ENCODE measurements at places on chromosomes 16 and 17.

DNA sequence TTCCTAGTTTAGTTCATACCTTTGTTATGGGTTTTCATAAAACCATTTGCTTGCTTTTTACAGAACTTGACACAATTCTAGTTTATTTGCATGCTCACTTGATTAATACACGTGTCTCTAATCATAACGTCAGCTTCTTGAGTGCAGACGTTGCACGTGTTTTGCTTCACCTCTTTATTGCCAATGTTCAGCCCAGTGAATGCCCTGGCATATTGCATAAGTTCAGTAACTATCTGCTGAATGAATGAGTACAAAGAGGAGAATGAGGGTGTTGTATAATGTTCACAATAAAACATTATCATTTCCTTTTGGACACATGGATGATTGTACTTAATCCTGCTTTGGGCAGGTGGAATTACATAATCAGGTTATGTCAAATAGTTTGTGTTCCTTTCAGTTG is 519.8 kb downstream of the HS3ST4 start:
- no peak for DNase-seq

GRCh38 chr17:49576088-49576916 is 631 bp downstream of the NXPH3 start:
- peak; percentile 34 for DNase-seq

DNA sequence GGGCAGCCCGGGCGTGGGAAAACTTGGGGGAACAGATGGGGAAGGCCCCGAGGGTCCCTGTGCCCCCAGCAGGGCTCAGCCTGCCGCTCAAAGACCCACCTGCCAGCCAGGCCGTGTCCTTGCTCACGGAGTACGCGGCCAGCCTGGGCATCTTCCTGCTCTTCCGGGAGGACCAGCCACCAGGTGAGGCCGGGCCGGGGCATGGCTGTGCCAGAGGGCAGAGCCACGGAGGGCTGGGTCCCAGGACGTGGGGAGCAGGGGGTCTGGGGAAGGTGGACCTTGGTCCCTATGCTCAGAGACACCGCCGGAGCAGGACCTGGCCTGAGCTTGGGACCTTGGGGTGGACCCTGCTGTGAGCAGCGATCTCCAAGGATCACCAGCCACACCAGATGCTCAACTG is 509 bp downstream of the ADAD2 start:
- DNase-seq: no peak

GRCh38 chr16:15542261-15542660 is 100.7 kb downstream of the MARF1 start:
- DNase-seq: no peak

DNA sequence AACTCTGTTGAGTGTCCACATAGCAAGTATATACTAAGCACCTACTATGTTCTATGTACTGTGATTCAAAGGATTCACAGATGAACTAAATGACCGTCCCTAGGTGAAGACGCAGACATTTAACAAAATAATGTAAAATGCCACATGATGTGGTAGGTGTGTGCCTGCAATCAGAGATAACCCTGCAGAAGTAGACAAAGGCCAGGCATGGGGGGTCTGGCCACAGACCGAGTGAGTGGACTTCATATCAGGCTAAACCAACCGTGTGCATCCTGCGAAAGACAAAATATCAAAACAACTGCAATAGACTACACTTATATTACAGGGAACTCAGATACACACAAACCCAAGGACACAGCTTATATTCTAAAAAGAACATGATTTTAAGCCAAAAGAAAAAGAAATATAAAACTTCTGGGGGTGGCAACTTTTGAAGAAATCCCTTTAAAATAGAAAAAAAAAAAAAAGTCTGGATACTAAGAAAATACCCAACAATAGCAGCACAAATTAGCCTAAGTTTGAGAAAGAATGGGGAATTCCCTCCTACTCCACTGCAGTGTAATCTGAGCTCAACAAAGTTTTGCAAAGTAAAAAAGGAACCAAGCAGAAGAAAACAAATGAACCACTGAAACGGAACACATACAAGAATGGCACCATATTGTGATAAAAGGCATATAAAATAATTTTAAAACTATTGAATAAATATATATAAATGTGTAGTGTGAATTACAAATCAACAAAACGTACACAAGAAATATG is 12.3 kb downstream of the HSDL1 start:
- DNase-seq: no peak

- DNase-seq: peak; percentile 64
Observed at GRCh38 chr16:3983081-3983520, 102.6 kb upstream of the CREBBP start.

DNA sequence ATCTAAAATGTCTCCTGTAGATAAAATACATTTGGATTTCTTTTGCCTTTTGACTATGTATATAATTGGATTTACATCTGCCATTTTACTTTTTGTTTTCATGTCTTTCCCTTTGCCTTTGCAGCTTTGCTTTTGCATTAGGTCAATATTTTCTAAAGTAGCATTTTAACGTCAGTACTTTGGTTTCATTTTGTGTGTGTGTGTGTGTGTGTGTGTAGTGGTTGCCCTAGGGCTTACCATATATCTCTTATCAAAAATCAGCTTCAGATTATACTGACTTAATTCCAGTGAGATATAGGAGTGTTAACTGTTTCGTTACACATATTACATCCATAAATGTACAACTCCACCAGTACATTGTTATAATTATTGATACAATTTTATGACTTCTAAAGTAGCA is 26.1 kb downstream of the AKTIP start:
- no peak for DNase-seq

DNA sequence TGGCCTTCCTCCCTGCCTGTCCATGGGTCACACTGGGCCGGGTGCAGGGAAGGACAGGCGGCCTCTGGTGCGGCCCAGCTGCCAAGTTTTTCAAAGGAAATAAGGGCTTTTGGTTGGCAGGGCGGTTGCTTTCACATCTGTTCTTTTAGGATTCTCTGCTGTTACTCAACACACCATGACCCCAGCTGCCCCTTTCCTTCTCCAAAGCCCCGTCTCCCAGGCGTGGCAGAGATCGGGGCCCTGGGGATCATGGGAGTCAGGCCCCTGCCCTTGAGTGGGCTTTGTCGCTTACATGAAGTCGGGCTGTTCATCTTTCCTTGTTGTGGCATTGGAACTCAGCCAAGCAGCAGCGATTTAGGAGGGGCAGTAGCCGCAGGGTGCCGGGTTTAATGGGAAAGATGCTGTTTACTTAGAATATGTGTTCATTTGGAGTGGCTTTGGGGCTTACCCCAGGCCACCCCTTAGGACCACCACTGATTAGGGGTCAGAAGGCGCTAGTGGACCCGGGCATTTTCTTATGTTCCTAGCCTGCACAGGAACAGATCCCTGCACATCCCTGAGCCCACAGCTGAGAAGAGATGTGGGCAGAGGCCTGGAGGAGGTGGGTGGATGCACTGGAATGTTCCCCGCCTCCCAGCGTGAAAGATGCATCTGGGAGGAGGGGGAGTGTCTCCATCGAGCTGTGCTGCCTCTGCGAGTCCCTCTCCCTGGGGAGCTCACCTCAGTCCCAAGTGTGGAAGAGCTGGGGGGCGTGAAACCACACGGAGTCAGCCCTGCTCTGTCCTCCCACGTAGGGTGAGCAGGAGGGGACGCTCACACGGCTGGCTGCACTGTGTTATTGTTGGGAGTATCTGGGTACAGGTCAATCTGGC is 6.8 kb upstream of the ADCY7 start:
- peak; percentile 46 for DNase-seq

DNA sequence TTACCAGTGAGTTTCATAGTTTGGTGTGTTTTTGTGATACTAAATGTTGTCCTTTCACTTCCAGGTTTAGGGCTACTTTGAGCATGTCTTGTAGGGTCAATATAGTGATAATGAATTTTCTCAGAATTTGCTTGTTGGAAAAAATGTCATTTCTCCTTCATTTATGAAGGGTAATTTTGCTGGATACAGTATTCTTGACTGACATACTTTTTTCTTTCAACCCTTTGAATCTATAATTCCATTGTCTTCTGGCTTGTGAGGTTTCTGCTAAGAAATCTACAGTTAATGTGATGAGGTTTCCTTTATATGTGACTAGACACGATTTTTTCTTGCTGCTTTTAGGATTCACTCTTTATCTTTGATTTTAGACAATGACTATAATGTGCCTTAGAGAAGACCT is 219.3 kb downstream of the BCAS3 start:
- no peak for DNase-seq

DNA sequence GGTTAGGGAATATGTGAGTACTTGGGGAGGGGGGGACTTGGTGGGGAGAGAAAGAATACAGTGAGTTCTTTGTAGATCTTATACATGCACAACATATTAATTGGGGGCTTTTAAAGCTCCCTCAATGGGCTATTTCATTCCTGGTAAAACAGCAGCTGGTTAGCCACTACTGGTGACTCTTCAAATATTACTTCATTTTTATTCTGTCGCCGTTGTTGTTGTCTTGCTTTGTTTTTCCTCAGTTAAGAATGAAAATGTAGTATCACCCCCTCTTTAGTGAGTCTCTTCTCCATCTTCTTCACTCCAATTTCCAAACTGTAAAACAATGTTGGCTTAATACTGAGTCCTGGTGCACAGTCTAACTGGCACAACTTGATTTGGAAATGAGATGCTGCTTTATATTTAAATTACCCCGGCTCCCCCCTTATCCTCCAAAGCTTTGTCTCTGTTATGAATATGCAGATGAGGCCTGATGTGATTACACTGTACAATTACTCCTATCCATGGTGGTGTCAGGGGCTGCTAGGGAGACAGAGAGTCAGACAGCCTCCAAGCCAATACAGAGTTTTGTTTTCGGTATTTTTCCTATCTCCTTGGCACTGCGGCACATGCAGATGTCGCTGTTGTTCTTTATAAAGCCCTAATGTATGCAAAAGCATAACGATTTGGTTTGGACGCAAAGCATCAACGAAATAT is 256.9 kb upstream of the PMFBP1 start:
- DNase-seq: no peak

DNA sequence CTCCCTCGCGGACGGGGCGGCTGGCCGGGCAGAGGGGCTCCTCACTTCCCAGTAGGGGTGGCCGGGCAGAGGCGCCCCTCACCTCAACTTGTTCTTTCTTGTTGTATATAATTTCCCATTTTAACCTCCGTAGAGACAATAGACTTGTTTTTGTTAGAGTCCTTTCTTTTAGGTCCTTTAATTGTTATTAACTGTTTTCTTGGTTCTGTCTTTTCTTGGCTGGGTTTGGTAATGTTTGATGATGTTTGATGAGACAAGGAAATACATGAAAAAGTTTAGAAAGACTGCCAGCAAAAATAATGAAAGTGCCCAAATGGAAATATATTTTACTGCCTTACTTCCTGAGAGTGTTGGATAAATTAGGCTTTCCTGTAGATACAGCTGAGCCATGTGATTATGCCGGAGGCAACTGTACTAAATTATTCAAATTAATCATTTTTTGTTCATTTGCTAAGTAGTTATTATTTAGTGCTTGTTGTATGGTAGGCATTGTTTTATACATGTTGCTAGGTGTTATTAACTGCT is 30.9 kb downstream of the PRPSAP2 start:
- no peak for DNase-seq

DNA sequence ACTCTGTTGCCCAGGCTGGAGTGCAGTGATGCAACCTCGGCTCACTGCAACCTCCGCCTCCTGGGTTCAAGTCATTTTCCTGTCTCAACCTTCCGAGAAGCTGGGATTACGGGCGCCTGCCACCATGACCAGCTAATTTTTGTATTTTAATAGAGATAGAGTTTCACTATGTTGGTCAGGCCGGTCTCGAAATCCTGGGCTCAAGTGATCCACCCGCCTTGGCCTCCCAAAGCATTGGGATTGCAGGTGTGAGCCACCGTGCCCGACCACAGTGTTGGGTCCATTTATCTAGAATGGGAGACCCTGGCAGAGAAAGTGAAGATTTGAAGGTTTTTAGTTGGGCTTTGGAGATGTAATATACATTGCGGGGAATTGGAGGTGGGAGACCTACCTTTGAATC is 70.1 kb downstream of the SNX29 start:
- DNase-seq: no peak

GRCh38 chr17:27351759-27352158 is 57.8 kb downstream of the WSB1 start:
- peak; percentile 76 for DNase-seq

DNA sequence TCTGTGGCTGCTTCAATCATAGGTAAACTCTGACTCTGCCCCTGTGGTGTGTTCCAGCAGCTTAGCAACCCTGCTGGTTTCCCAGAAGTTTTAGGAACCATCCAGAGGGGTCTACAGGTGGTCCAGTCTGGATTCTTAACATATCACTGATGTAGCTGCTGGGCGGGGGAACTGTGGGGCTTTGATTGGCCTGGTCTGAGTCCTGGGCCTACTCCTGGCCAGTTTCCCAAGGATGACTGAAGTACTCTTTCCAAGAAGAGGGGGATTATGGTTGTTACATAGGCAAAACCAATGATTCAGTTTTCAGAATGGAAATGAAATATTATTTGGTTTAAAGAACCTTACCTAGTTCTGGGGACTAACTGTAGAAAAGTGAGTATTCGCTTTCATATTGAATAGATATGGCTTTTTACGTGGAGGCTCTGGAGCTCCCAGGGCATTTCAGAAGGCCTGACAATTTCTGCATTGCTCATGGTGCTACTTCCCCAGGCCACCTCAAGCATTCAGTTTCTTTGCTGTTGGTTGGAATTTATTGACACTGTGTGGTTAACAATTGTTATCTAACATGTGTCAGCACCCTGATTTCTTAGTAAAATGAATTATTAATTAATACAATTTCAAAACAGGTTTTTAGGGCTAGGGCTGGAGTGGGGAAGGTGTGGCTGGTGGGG is 38.4 kb downstream of the EPN2 start:
- peak; percentile 23 for DNase-seq

DNA sequence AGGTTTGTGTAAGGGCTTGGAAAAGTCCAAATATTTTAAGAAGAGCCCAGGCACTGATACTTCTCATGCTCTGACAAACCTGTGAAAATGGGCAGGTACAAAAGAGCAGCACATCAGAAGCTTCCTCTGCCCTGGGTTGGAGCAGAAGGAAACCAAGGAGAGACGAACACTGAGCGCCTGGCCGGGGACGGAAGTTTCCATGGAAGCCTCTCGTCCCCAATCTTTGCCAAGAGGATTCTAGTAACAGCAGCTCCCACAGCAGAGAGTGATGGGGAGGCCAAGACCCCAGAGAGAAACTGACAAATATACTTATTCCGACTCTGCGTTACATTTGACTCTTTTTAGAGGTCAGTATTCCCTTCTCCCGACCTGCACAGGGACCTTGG is 268.5 kb downstream of the C16orf95 start:
- no peak for DNase-seq

GRCh38 chr17:77888242-77889134 is 70.0 kb upstream of the TNRC6C start:
- no peak for DNase-seq

DNA sequence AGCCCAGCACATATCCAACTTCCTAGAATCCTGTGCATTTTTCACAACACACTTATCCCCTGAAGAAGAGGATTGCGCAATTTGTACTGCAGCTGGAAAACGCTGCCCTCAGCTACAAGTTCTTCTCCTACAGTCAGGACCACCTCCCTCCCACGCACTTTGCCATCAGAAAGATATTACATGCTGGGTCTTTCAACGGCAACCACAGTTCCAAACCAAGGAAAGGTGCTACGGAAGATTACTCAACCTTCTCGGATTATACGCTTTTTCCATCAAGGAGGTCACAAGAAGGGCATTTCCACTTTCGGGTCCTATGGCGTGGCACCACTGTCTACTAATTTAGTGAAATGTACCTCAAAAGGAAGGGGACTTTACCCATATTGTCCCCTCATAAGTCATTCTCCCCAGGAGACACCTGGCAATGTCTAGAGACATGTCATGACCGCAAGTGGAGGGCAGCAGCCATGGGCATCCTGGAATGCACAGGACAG is 35.2 kb downstream of the USP7 start:
- DNase-seq: no peak

- DNase-seq: no peak
Observed at GRCh38 chr16:46790599-46791270, 40.2 kb downstream of the C16orf87 start.

Data from fibroblast of skin of right biceps (primary cell).